ENCODE measurements at places on chromosomes 7 and 10.

GRCh38 chr10:98411166-98411565 lies 3.8 kb downstream of the PYROXD2 start:
- no peak for DNase-seq

DNA sequence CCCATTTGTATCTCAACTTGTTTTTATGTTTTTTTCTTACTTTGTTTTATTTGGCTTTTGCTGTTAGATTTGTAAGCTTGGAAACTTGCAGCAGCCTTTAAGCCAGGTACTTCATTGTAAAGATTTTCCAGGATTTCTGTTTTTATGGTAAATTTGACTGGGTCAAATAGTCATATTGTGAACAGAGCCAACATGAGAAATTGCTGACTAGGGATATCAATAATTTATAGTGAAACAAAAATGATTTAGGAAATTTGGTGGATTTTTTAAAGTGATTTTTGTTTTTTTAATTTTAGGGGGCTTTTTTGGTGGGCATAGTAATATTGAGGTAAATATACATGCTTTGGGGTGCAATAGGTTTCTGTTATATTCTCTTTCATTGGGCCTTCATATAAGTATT lies 22.2 kb downstream of the SP4 start:
- DNase-seq, result no peak

- no peak for DNase-seq
Observed at GRCh38 chr10:124611738-124612137, 132.4 kb downstream of the FAM53B start.

- DNase-seq, result peak; percentile 45
Observed at GRCh38 chr10:132311338-132311939, 3.7 kb upstream of the STK32C start.

GRCh38 chr7:31633894-31634494 lies 53.0 kb upstream of the PPP1R17 start:
- DNase-seq, result no peak

DNA sequence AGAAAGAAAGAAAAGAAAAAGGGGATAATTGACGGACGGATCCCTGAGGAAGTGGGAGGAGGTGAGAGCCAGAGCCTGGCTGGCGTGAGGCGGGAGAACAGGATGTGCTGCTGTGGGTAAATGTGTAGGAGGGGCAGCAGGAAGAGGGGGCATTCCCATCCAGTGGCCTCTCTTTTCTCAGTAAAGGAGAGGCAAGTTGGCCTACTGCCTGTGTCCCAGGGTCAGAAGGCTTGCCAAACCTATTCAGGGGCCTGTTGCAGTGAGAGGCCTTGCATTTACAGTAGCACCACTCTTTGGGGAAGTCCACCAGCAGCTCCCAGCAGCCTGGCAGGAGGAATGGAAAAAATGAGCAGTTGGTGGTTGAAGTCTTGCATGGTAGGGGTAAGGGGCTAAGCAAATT lies 26.6 kb upstream of the ASCC1 start:
- DNase-seq, result peak; percentile 70
